M059J (cell line): ENCODE measurements at places on chromosomes 2 and 18. TPM values are rescaled to one million over a fixed set of nuclear protein-coding genes. Genes with fewer than 3 reads are reported as not detected.

The LBX2 gene
- 0.10 and 1.6 TPM in 2 replicates for total RNA-seq

The IL1RL2 gene
- total RNA-seq = not detected in 2 replicates

The KRTCAP3 gene
- total RNA-seq = not detected in 2 replicates

The CMPK2 gene
- total RNA-seq = 107 and 134 TPM in 2 replicates

The GAREM1 gene
- total RNA-seq = 0.02 and 0.17 TPM in 2 replicates

The SPP2 gene
- 0.27 TPM in 1 of 2 replicates, not detected in the other for total RNA-seq

The ATOH8 gene
- 21.4 and 43.0 TPM in 2 replicates for total RNA-seq

The IL1F10 gene
- total RNA-seq = not detected in 2 replicates

The ZSWIM2 gene
- total RNA-seq = not detected in 2 replicates

The BOLL gene
- not detected in 2 replicates for total RNA-seq

The IL18RAP gene
- not detected in 2 replicates for total RNA-seq

The CCNYL1 gene
- 7.9 and 14.5 TPM in 2 replicates for total RNA-seq

The TIMM21 gene
- total RNA-seq = 45.3 and 54.2 TPM in 2 replicates

The TGIF1 gene
- 113 and 126 TPM in 2 replicates for total RNA-seq

The UGT1A8 gene
- total RNA-seq = not detected in 2 replicates

The CNTNAP5 gene
- 0.05 TPM in 1 of 2 replicates, not detected in the other for total RNA-seq

The WDR12 gene
- 18.9 and 33.0 TPM in 2 replicates for total RNA-seq

The ACMSD gene
- not detected in 2 replicates for total RNA-seq

The XDH gene
- 0.89 TPM in 1 of 2 replicates, not detected in the other for total RNA-seq

The GBX2 gene
- 0.96 and 6.6 TPM in 2 replicates for total RNA-seq

The SERPINB2 gene
- total RNA-seq = 24.2 and 26.6 TPM in 2 replicates

The PROM2 gene
- total RNA-seq = 2.9 and 3.6 TPM in 2 replicates

The PFN4 gene
- 0.12 TPM in 1 of 2 replicates, not detected in the other for total RNA-seq

The ASIC4 gene
- total RNA-seq = 0.02 and 0.10 TPM in 2 replicates

The TUBA3D gene
- total RNA-seq = not detected in 2 replicates

The ATG9A gene
- 61.5 and 73.3 TPM in 2 replicates for total RNA-seq

The MBP gene
- total RNA-seq = 4.7 and 9.9 TPM in 2 replicates

The GCG gene
- total RNA-seq = not detected in 2 replicates

The ROCK2 gene
- total RNA-seq = 21.8 and 22.7 TPM in 2 replicates

The SMIM21 gene
- total RNA-seq = not detected in 2 replicates

The PDE1A gene
- 3.7 and 4.8 TPM in 2 replicates for total RNA-seq
